Panc1 (cell line): ENCODE measurements at places on chromosomes 13 and 19. TPM values are rescaled to one million over a fixed set of nuclear protein-coding genes. Genes with fewer than 3 reads are reported as not detected.
A peak's percentile ranks its signal among the peaks of the same experiment; 100 is the strongest.

GRCh38 chr19:47464675-47465419 lies 6.8 kb downstream of the SLC8A2 start:
- no peak overlapping the region for H3K4me3 ChIP-seq
- H3K36me3 ChIP-seq: no peaks in the 10 kb centered on the region
- H3K27me3 ChIP-seq: no peaks in the 10 kb centered on the region; the same call in 1 of the 2 replicates
- no peak overlapping the region for H3K27ac ChIP-seq

GRCh38 chr19:3575949-3576673 lies 3.4 kb downstream of the HMG20B start:
- H3K4me3 ChIP-seq: no peak overlapping the region
- H3K27me3 ChIP-seq: no peaks in the 10 kb centered on the region
- H3K27ac ChIP-seq: no peak overlapping the region
- no peaks in the 10 kb centered on the region for H3K4me1 ChIP-seq
- no peak for DNase-seq
- H3K36me3 ChIP-seq: peaks cover 4% of the 10 kb centered on the region; the same call in 1 of the 2 replicates

DNA sequence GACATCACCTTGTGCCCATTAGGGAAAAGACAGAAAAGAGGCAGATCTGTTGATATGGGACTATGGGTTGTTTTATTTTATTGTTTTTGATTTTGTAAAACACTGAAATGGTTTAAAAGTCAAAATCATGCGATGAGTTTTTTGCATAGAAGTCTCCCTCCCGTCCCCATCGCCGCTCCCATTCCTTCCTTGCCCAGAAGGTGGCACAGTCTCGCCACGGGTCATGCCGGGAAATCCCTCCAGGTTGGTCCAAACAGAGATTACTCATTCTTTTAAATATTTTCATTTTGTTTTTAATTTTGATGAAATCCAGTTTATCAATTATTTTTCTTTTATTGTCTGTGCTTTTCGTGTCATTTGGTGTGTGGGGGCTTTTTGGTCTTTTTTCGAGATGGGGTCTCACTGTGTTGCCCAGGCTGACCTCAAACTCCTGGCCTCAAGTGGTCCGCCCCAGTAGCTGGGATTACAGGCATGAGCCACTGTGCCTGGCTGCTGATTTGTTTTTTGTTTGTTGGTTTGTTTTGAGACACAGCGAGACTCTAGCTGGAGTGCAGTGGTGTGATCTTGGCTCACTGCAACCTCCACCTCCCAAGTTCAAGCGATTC lies 9.2 kb downstream of the PGPEP1 start:
- H3K27ac ChIP-seq: peak overlapping the region; percentile 72; the same call in 1 of the 2 replicates
- no peaks in the 10 kb centered on the region for H3K27me3 ChIP-seq
- H3K4me1 ChIP-seq: no peaks in the 10 kb centered on the region
- H3K4me3 ChIP-seq: no peak overlapping the region

GRCh38 chr19:12669270-12670158 lies 2.9 kb downstream of the WDR83 start:
- H3K27ac ChIP-seq: peak overlapping the region; percentile 98
- peak overlapping the region; percentile 87 for H3K4me3 ChIP-seq
- peaks cover 3% of the 10 kb centered on the region for H3K4me1 ChIP-seq
- H3K27me3 ChIP-seq: no peaks in the 10 kb centered on the region
- DNase-seq: peak; percentile 53

- no peaks in the 10 kb centered on the region for H3K36me3 ChIP-seq
- H3K4me3 ChIP-seq: no peak overlapping the region
- no peaks in the 10 kb centered on the region for H3K4me1 ChIP-seq
- no peak for DNase-seq
- H3K27ac ChIP-seq: no peak overlapping the region
These were observed 45.8 kb downstream of the MLLT1 start for GRCh38 chr19:6233827-6234511.

- no peaks in the 10 kb centered on the region for H3K4me1 ChIP-seq
- no peak for DNase-seq
- no peak overlapping the region for H3K27ac ChIP-seq
- no peak overlapping the region for H3K4me3 ChIP-seq
These were observed 246.9 kb downstream of the LIG4 start for GRCh38 chr13:107968470-107968869.

Gene WBP4
- total RNA-seq: 10.0 TPM

Gene ATP4B
- not detected for total RNA-seq

Gene CDC34
- 80.5 TPM for total RNA-seq
